ENCODE measurements at places on chromosomes 12 and 14.

- DNase-seq = no peak
These were observed 13.1 kb downstream of the NPC2 start for GRCh38 chr14:74480046-74480445.

DNA sequence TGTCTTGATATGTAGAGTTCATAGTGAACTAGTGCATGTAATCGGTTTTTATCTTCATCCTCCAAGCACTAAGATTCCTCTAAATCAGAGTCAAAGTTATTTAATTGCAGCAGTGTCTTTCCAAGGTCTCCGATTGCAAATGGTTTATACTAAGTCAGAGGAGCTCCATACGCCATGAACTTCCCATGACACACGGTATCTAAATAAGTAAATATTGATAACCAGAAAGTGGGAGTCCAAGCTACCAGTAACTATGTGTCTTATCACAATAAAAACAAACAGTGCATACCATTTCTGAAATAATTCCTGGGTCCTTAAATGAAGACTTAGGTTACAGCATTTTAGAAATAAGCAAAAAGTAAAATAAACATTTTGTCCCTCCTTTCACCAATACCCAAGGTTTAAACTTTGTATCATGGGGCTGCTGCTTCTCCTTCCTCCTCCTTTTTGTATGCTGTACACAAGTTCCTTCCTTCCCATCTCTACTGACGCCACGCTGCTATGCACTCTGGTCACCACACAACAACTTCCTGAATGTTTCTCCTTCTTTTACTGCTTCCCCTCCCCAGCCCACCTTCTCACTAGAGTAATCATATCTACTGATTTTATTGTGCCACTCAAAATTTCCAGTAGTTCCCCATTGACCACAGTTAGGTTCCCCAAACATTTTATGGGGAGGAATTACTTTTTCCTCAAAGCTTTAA is 10.7 kb downstream of the NR1H4 start:
- DNase-seq = no peak

DNA sequence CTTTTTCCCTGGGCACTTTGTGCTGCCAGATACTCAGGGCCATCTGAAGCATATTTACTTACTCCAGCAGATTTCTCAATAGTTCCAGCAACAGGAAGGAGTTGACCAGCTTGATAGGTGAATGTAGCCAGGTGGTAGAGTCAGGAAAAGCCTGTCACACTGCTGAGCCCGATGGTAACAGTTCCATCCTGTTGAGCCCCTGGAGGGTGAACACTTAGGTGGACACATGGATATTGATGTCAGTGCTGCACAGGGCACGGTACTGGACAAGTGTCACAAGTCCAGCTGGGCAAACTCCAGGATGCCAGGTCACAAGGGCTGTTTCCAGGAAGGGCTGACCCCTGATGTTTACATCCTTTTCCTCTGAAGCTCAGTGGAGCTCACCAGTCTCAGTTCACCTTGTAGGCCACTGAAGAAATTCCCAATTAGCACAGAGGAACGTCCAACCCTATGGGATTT is 2.3 kb upstream of the SMOC1 start:
- DNase-seq = no peak

DNA sequence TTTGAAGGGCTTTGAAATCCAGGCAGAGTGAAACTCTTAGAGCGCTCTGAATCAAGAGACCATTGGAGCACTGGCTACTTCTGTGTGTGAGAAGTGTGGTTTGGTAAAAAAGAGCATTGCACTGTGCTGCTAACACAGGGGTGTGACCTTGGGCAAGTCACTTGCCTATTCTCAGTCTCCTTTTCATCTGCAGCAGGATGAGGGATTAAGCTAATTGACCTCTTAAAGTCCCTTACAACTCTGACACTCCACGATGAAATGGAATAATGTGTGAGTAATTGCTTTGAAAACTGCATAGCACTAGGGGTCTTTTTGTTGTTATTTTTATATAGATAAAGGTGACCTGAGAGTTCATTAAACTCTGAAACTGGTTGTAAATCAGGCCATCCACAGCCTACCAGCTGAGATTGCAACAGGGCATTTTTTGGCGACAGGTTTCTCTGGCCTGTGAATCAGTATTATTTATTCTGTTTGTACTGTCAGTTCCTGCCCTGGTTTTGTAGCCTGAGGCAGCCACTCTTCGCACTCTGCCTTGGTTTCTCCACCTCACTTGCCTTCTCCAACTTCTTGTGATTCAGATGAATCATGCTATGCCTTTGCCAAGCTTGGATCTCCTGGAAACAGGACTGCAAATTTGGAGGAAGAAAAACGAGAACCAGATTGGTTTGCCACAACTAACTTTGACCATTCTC is 159.9 kb upstream of the PARP11 start:
- DNase-seq = no peak

GRCh38 chr12:93680006-93680405 is 2.8 kb downstream of the CRADD start:
- DNase-seq = no peak

- DNase-seq = no peak
These were observed 38.3 kb upstream of the TMTC2 start for GRCh38 chr12:82648259-82648909.

DNA sequence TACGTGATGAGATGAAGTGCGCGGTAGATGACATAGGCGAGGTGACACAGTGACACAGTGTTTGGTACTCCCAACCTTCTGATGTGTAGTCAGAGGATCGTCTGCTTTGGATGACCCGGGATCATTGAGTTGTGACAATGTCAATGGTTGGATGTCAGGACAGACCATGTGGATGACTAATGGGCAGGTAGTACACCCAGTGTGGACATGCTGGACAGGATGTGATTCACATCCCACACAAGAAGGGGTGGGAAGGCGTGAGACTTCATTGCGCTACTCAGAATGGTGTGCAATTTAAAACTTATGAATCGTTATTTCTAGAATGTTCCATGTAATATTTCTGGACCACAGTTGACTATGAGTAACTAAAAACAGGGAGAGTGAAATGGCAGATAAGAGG is 23.8 kb downstream of the MAP3K9 start:
- DNase-seq = no peak

GRCh38 chr12:79689061-79689476 is 1.7 kb downstream of the PAWR start:
- DNase-seq = no peak

GRCh38 chr12:105393587-105393986 is 63.1 kb downstream of the C12orf75 start:
- DNase-seq = no peak

- no peak for DNase-seq
These were observed 8.6 kb upstream of the OSBPL8 start for GRCh38 chr12:76568130-76568529.

- DNase-seq = no peak
These were observed 1.8 kb upstream of the LRFN5 start for GRCh38 chr14:41604721-41605531.

DNA sequence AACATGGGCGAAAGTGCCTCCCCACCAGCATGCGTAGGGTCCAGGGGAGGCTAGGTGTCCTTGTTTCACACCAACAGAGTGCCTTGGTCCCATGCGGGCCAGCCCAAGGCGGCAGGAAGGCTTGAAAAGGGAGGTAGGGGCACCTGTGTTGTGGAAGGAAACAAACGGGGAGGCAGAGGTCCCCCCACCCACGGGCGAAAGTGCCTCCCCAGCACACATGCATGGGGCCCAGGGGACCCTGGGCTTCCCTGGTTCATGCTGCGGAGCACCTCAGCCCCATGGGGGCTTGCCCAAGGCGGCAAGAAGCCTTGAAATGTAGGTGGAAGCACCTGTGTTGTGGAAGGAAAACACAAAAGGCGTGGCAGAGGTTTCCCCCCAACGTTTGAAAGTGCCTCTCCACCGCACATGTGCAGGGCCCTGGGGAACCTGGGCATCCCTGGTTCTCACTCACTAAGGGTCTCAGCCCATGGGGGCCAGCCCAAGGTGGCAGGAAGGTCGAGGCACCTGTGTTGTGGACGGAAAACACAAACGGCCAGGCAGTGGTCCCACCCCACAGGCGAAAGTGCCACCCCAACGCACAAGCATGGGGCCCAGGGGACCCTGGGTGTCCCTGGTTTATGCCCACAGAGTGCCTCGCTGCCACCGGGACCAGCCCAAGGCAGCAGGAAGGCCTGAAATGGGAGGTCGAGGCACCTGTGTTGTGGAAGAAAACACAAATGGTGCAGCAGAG is 374.7 kb downstream of the ALG10 start:
- peak; percentile 5 for DNase-seq

DNA sequence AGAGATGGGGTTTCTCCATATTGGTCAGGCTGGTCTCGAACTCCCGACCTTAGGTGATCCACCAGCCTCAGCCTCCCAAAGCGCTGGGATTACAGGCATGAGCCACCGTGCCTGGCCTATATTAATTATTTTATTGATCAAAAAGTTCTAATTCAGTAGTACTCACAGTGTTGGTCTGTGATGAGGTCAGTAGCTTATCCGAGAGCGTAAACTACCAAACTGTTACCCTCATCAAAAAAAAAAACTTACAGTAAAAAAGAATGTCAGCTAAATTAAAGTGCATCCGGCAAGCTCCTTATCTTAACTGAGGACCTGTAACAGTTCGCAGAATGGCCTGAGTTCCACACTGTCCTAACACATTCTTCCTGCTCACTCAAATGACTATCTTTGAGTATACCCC is 228.2 kb downstream of the SOX5 start:
- DNase-seq = no peak

DNA sequence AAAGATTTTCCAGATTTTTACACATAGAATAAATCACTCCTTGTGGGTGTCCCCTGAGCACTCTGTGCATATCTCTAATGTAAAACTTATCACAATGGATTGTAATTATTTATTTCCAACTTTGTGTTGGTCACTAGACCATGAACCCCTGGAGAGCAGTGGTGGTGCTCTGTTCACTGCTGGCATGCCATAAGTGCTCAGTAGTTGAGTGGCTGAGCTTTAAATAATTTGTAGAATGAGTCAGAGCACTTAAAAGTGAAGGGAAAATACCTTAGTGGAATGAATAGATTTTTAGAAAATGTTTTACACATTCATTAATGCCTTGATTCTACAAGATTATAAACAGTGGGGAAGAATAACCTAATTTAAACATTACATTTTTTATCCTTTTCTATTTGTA is 6.3 kb downstream of the MGAT4C start:
- no peak for DNase-seq

DNA sequence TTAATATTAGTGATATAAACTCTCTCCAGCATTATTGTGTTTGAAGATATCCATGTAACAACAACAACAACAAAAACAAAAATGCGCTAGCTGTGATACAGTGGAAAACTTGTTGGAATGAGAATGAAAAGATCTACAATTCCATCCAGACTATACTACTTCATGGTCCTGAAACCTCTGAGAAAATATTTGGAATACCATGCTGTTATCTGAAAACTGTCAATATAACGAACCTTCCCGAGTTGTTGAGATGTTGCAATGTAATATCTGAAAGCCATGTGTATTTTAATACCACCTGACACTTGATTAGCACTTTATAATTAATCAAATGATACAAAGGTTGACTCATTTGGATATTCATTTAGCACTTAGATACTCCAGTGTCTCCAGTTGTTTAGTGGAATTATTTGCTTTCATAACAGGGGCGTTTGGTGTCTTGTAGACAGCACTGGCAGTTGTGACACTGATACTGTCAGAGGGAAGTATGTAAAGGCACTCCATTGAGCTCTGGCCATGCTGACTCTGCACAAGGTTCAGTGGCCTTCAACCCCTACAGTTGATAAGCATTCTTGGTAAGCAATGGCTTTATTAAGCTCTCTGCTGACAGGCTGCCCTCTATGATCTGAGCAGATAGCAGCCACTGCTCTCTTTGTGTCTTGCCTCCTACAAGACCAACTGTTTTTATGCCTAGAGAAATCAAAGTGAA is 447.1 kb upstream of the SEL1L start:
- DNase-seq = no peak

DNA sequence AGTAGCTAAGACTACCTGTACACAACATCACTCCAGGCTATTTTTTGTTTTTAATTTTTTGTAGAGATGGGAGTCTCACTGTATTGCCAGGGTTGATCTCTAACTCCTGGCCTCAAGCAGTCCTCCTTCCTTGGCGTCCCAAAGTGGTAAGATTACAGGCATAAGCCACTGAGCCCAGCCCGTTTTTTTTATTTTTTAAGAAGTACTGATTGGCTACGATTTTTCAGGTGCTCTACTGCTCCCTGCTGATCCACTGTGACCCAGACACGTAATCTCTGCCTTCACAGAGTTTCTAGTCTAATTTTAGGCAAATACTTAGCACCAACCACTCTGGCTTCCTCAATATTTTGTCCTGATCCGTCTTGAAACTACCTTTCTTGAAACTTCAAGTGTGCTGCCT is 4.3 kb upstream of the STRN3 start:
- no peak for DNase-seq

DNA sequence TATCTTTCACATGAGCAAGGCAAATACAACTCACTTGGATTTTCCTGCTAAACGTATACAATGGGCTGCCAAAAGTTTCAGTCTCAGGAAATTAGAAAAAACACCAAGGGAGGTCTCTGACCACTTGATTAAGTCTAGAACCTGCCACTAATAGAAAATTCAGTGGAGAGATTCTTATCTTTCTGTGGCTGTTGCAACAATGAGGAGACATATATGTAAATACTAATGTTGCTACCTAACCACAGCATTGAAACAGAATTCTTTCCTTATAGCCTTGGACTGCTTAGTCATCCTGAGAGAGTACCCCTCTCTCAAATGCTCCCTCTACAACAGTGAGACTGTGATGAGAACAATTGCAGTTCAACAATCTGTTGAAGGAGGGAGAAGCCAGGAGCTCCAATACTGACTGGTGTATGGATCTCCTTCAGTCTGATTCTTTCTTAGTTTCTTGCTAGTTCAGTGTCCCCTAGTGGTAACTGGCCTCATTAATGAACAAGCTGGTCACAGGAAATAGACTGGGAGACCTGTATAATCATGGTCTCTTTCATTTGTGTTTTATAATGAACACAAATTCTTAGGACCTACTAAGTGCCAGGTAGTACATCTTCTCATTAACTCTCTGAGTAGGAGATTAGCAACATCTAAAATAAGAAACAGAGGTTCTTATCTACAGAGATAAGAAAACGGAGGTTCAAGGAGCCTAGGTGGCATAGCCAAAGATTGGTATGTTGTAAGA is 164.5 kb downstream of the SLC38A4 start:
- peak; percentile 75 for DNase-seq

DNA sequence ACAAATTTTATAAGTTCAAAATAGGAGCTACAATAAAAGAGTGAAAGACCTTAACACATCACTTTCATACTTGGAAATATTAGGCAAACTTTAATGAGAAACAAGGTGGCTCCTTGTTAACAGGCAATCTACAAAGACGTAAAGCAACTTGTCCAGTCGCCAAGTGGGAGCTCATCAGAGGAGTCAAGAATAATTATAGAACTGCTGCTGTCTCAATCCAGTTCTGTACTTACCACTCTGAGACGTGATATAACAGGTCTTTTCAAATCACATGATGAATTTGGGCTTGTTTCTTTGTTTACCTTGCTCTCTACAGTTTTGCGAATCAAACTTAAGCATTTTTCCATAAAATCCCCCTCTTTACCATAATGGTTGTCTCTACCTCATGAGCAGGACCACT is 3.6 kb downstream of the YBX3 start:
- no peak for DNase-seq

GRCh38 chr14:21320913-21321312 is 41.0 kb downstream of the RPGRIP1 start:
- no peak for DNase-seq

GRCh38 chr14:102421411-102422057 is 58.8 kb downstream of the TECPR2 start:
- no peak for DNase-seq

- DNase-seq = no peak
These were observed 227.1 kb downstream of the C12orf50 start for GRCh38 chr12:87801860-87802720.
